ENCODE measurements at places on chromosomes 3 and 15.

GRCh38 chr15:55669270-55669669, 73.7 kb downstream of the PRTG start:
- DNase-seq, result no peak

DNA sequence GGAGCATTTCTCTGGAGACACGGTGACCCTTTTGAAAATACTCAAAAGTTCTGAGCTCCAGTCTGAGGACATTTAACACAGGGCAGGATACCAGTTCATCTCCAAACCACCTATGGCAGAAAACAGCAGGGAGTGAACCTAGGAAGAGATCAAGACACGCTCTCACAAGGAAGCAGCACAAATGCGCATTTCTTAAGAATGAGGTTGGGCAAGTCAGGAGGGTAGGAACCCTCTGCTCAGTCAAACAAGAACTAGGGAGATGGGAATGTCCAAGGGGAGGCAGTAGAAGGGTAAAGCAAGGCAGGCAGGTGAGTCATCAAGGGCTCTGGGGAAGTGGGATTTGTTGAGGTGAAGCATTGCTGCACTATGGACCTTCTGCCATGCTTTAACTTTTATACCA, 60.3 kb upstream of the PSMD6 start:
- no peak for DNase-seq

DNA sequence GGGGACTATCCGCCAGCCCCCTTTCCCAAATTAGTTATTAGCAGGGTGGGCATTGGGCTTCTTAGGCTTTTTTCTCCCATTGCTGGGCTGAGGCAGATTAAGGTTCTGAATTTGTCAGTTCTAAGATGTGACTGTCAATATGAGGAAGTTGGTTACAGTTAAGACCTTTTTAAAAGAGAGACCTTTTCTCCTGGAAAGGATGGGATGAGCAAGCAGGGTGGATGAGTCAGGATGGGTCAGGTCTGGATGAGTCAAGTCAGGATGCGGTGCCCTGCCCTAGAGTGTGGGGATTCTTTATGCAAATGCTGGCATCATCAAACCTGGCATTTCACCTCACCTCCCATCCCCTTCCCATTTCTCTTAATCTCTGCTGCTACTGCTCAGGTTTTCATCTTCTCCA, 1.9 kb downstream of the AEN start:
- DNase-seq, result no peak

DNA sequence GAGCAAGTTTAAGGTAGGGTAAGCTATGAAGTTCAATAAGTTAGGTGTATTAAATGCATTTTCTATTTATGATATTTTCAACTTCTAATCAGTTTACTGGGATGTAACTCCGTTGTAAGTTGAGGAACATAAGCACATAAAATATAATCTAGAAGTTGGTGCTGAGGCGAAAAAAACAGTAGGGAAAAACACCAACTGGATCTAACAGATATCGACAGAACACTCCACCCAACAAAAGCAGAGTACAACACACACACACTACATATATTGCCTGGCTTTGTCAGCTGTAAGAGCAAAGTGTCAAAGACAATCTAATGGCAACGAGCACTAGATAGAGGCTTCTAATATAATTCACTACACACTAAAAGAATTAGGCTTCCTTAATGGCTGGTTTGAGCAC, 8.4 kb downstream of the PIK3R4 start:
- no peak for DNase-seq

DNA sequence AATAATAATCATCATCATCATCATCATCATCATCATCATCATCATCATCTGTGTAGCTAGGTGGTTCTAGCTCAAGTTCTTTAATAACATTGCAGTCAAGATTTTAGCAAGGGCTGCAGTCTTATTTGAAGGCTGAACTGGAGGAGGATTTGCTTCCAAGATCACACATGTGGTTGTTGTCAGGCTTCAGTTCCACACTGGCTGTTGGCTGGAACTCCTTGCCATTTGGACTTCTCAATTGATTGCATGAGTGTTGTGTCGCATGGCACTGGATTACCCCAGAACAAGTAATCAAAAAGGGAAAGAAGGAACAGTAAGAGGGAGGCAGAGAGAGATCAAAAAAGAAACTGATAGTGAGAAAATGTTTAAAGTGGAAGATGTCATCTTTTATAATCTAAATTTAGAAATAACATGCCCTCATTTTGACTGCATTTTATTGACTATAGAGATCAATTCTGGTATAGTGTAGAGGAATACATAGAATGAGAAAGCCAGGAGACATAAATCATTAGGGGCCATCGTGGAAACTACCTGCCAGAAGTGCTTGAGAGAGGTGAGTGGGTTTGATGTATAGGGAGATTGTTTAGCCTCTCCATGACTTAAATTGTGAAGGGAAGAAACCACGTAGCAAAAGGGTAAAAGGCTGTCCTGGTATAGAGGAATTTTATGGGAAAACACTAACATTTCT, 346.6 kb upstream of the RBMS3 start:
- DNase-seq, result no peak

DNA sequence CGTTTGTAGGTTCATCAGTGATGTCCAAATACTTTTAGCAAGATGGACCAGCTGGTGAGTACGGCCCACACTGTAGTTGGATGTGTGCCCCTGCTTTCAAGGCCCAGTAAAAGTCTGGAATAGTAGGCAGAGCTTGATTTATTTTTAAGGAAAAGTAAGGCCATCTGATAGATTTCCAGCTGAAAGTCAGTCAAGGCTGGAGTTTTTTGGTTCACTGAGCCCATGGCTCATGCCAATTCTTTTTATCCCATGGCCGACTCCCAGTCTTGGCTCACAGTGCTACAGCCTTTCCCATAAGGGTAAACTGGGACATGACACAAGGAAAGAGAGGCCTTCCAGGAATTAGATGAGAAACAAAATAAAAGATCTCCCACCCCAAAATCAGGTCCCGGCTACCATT, 13.5 kb downstream of the CCDC80 start:
- no peak for DNase-seq

DNA sequence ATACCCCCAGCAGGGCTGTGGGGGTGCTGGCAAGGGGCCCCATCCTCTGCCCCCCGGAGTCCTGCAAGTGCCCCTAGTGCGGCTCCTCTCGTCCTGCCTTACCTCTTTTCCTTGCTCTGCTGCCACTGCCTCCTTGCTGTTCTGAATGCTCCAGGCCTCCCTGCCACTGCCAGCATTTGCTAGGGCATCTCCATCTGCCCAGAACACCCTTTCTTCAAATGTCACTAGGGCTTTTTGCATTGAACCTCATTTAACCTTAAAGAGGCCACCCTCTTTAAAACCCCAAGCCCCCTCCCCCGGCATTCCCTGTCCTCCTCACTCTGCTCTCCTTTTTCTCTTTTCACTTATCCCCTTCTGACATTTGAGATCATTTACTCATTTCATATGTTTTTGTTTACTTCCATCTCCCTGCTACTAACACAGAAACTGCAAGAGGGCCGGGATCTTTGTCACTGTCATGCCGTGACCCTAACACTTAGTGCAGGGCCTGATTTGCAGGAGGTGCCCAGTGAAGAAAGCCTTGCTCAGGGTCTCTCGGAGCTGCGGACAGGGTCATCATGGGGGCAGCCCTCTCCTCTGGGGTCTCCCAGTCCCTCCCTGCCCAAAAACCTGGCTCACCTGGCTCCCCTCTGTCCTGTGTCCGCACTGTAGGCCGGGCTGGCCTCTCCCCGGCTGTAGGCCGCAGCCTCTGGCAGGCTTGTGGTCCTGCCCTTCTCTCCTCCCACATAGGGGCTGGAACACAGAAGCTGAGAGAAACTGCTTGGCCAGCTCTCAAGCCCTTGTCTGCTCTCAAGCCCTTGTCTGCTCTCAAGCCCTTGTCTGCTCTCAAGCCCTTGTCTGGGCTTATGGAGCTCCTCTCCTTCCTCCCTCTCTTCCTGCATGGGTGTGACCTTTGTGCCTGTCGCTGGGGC, at the start of gene ACOX2:
Gene ACOX2 (minus strand): TSS at position 690 of the 911 bp plus-strand sequence. CDS start 2,084 bp downstream, outside the sequence.
- DNase-seq, result no peak

- no peak for DNase-seq
Measured at GRCh38 chr3:139897759-139898158, 37.2 kb upstream of the CLSTN2 start.

DNA sequence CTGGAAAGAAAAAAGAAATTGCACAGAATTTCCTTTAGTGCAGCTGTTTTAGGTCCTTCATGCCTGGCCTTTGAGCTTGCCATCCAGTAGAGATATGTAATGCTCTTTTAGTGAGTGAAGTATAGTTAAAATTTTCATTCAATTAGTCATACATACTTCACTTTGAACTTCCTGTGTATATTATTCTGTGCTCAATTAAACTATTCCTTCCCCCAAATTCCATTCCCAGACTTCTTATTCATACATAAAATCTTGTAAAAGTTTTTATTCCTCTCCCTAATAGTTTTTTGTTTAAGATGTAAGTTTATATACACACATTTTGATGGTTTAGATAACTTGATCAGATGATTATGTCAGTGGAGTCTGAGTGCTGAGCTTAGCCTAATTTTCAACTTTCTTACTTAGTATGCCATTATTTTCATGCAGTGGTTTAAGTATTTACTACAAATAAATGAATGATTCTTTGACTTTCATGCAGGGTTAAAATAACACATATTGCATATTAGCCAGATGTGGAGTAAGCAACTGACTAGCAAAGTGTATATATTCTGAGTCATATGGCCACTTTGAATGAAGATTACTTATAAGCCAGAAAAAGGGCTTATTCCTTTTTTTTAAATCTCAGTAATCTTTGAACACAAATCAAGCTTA, 42.5 kb upstream of the ABHD10 start:
- DNase-seq, result no peak

DNA sequence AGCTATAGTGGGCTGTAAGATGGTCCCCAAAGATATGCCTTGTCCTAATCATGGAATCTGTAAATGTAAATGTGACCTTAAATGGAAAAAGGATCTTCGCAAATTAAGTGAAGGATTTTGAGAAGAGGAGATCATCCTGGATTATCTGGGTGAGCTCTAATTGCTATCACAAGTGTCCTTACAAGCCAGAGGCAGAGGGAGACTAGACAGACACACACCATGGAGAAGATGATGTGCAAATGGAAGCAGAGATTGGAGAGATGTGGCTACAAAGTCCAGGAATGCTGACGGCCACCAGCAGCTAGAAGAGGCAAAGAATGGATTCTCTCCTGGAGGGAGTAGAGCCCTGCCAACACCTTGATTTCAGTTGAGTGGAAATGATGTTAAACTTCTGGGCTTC, 102.3 kb upstream of the PROK2 start:
- no peak for DNase-seq

DNA sequence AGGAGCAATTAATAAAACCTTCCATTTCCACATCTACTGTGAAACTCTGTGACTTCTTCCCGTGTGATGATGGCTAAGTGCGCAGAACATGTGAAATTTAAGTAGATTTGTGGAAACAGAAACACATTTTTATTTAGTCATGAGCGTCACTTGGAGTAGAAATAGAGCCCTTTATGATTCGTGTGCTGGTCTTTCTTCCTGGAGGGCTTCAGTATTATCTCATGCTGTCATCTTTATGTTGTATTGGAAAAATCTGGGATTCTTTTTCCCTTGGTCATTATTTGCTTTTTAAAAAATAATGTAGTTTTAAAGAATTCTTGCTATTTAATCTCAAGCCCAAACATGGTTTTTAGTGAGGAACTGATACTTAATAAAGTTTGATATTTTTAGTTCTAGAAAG, 284.0 kb upstream of the CTDSPL start:
- no peak for DNase-seq

GRCh38 chr15:92167451-92167850, 226.2 kb upstream of the ST8SIA2 start:
- DNase-seq, result no peak

DNA sequence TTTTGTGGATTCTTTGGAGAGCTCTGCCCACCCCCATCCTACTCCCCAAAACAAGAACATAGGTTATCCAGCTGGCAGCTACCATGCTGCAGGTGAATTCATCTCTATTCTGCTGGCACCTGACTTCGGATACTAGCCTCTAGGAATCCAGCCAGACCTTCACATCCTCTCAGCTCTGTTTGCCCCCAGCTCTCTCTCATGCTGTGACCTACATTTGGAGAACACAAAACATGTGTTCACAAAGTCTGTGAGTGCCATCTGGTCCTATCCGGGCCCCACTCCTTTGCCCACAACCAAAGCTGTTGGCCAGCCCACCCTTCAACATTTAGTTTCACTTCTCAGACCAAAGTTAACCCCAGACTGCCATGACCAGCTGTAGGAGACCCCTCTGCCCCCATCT, 89.4 kb upstream of the C3orf80 start:
- no peak for DNase-seq

DNA sequence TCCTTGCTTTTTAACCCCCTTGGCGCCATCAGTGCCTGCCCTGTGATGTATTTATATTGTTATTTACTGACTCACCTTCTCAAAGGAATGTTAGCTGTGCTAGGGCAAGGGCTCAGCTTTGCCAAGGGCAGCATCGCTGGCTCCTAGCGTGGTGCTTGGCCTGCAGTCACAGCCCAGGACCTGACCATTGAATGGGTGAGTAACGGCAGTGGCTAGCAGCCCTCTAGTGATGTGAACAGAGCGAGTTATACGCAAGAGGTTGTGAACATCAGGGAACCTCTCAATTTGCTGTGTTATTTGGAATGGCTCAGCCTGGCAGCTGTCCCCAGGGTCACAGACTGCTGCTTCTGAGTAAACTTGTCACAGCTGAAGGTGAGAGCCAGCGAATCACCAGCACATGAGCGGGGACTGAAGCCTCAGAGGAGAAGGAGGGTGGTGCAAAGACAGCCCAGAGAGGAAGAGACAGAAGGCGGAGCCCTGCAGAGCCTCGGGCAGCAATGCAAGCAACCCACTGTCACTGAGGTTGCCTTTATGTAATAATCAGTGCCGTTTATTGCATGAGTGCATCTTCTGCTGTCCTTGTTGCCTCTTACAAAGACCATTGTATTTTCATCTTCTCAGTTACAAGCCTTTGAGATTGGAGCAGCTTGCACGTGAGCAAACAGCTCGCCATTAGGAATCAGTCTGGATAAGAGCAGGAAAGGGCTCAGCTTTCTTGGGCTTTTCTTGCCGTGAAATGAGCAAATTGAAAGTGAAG, 158.3 kb downstream of the SLCO3A1 start:
- no peak for DNase-seq

- no peak for DNase-seq
Measured at GRCh38 chr3:184784731-184785500, 27.1 kb upstream of the VPS8 start.

DNA sequence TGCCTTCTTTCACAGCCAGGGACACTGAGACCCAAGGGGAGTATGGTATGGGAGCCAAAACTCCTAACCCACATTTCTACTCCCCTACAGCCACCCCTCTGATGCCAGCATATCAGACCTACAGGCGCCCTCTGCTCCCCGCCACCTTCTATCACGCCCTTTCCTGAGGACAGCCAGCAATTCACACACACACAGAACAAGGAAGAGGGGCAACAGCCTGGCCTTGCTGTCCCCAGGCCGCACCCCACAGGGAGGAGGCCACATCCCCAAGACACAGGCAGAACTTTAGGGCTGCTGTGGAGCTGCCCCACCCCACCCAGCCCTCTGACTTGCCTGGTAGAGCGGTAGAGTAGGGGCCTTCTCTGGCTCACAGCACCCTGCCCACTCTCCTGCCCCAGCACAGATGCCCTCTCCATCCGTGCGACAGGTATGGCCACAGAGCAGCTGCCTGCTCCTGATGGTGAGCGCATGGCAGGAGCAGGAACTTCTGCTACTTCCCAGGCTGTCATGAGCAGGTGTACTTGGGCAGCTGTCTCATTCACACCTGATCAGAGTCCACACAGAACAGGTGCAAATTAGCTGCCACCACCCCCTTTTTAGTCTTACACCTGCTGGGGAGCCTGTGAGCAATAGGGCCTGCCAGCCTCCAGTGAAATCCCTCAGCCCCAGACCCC, 33.4 kb downstream of the CCDC33 start:
- no peak for DNase-seq

GRCh38 chr3:87109465-87109864, 117.6 kb upstream of the CHMP2B start:
- no peak for DNase-seq

GRCh38 chr3:14235003-14235911, 56.6 kb downstream of the LSM3 start:
- DNase-seq, result no peak

Measured in T follicular helper cell (primary cell).